EL (cell line): ENCODE measurements at places on chromosomes 6 and 20.

DNA sequence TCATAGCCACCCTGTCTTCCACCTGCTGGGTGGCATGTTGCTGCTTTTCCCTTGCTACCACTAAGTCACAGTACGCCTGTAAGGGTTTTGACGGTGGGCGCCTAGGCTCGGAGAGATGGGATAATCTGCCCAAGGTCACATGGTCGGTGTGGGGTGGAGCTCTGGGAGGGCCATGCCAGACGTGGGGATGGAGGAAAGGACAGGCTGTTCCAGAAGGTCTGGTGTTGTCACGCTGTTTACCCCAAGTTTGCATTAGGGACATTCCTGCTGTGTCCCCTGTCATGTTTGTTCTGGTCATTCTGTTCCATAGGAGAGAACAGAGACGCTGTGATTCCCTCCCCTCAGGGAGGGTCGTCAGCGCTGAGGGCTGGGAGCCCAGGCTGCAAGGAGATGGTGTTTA lies 16.1 kb downstream of the IP6K3 start:
- no peak for DNase-seq

DNA sequence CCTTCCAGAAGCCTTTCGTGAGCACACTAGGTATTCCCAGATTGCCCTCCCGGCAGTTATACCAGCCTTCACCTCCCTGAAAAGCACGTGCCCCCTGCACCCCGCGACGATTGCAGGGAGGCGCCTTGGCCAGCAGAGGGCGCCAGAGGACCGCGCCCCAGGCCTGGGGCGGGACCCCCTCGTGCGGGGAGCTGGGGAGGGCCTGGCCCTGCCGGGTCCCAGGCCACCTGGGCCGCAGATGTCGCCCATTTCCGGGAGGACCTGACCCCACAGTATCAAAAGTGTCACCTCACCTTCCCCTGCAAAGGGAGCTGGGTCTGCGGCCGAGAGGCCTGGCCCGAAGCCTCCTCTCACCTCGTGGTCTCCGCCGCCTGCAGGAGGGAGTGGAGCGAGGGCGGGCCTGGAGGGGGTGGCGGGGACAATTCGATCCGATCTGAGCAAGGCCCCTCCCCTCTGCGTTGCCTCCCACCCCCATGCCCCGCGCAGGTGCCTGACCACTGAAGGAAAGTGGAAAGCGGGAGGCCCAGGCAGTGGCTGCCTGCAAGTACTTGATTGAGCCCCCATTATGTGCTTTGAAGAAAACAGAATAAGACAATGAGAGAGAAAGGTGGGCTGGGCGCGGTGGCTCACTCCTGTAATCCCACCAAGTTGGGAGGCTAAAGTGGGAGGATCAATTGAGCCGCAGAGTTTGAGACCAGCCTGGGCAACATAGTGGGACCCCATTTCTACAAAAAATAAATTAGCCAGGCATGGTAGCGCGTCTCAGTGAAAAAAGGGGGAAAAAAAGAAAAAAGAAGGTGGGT lies 3.5 kb upstream of the SNAI1 start:
- DNase-seq: peak; percentile 44

DNA sequence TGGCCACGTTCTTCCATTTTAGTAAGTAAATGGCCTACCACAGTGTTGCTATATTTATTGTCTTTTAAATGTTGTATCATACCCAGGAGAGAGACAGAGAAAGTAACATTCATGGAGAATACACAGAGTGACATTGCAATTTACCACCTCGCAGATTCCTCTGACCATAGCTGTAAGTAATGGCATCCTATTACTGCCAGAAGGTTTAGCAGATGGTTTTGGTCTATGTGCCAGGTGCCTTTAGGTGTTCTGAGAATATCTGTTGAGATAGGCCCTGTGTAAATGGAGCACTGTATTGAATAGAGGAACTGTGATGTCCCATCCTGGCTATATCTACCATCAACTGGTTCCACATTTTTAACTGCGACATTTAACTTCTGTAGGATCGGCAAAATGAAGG lies 559.6 kb downstream of the KIF16B start:
- DNase-seq: no peak

DNA sequence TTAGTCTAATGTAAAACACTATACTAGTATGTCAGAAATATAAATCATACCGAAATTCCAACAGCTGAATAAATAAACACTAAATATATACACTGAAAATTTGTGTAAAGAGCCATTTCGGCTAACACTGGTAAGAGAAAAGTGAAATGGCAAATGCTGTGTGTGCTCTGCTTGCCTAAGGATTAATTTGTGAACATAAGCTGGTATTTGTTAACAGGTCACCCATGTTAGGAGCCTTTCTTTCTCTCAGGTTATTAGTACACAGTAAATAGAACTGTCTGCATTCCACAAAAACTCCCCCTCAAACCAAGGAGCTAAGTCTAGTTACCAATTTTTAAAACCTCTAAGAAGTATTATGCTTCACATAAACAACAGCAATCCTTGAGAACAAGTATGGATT lies 27.0 kb downstream of the ELOVL5 start:
- no peak for DNase-seq

DNA sequence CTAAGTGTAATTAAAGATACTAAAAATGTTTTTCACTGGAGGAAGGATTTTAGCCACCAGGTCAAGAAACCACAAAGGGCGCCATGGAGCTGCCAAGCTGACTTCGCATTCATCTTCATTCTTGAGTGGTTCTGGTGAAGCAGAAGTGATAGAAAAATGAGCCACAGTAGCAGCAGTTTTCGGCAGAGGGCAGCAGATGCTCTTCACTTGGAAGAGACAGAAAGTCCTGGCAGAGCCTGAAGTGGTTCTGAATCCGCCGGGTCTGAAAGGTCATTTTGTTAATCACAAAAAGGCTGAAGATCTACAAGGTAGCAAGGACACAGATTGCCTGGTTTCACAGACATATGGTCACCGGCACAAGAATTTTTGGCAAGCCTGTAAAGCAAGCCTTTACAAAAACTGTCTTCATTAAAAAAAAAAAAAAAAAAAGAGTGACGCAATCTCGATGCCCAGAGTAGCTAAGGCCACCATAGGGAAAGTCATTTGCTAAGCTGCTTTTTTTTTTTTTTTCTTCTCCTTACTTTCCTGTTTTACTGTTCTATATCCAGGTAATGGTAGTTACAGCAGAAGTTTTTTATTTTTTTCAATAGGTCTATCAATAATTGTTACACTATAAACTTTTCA lies 345.1 kb upstream of the AGPAT4 start:
- DNase-seq: peak; percentile 42

DNA sequence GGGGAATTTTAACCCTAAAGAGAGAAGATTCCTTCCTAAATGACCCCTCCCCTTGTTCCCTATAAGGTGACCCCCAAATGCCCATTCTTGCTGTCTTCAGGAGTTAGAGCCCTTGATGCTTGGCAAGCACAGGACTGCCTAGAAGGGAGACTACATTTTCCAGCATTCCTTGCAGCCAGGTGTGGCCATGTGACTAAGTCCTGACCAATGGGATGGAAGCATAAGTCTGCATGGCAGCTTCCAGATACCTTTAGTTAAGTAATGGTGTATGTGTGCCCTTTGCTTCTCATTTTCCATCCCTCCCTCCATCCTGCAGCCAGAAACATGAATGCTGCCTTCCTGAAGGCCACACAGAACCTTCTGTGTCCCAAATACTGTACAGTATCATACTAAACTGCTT lies 5.5 kb downstream of the BFSP1 start:
- peak; percentile 25 for DNase-seq

DNA sequence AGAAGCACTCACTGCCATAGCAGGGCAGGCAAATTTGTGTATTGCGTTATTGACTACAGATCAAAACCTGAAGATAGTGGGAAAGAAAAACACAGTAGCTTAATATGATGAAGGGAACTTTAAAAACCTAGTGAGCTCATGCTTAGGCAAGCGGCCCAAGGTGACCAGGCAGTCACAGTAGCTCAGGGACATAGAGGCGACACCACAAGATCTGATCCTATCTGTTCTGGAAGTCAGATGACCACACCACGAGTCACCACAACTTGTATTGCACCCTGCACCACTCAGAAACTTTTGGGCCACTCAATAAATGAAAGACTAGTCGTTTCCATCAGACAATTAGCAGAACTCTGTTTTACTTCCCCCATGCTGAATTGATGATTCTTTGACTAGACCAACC lies 4.9 kb downstream of the CLIC5 start:
- no peak for DNase-seq

DNA sequence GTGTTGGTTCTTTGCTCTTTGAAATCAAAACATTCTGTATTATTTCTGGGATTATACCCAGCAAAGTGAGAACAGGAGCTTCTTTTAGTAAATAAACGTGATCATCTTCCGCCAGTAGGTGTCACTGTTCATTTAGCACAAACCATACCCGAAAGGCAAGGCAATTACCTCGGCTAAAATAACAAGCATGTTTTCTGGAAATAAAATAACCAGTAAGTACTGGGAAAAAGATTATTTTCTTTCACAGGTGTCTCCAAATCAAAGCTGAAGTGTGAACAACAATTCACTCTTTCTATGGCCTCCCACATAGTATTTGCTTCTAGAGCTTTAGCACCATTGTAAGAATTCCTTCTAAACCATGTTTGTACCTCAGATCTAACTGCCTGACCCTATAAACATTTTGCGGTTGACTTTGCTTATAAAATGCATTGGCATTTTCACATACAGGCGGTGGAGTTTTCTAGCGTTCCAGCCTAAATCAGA lies 144.6 kb upstream of the AGPAT4 start:
- peak; percentile 71 for DNase-seq

GRCh38 chr20:37898233-37899104 lies 4.5 kb upstream of the VSTM2L start:
- DNase-seq: no peak

DNA sequence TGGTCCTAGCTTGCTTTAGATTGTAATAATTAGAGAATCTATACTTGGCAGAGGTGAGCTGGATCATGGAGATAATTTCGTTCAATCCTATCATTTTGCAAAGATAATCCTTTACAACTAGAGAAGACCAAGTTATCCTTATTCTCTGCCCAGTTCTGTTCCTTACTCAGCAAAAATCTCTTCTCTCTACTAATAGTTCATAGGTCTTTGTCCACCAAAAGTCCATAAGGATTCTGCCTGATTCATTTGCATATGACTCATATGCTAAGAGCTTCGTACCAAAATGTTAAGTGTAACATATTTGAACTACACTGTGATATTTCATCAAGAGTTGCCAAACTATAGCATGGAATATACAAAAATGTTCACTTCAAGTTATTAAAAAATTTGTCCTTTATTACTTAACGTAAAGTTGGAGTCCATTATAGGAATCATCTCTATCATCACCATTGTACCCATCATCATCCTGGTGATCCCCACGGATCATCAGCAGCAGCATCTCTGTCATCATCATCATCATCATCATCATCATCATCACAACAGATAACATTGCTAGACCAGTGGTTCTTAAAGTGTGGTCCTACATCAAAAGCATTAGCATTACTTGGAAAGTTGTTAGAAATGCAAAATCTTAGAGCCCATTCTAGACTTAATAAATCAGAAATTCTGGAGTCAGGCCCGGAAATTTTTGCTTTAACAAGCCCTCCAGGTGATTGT lies 463.0 kb downstream of the DHX35 start:
- no peak for DNase-seq

DNA sequence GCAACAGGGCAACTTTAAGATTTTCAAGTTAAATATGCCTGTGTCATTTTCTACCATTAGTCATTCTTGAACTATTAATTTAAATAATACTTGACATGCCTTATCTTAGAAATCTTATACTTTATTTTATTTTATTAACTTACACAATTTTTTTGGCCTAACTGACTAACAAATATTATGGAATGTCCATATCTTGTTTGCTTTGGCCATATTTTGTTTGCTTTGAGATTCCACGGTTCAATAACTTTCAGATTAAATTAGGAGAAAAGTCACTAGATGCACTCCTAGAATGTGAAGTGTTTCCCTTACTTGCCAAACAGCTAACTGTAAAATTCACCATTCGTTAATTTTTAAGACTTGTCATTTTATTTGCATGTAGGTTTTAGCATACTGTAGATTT lies 684.0 kb upstream of the MANEA start:
- no peak for DNase-seq

DNA sequence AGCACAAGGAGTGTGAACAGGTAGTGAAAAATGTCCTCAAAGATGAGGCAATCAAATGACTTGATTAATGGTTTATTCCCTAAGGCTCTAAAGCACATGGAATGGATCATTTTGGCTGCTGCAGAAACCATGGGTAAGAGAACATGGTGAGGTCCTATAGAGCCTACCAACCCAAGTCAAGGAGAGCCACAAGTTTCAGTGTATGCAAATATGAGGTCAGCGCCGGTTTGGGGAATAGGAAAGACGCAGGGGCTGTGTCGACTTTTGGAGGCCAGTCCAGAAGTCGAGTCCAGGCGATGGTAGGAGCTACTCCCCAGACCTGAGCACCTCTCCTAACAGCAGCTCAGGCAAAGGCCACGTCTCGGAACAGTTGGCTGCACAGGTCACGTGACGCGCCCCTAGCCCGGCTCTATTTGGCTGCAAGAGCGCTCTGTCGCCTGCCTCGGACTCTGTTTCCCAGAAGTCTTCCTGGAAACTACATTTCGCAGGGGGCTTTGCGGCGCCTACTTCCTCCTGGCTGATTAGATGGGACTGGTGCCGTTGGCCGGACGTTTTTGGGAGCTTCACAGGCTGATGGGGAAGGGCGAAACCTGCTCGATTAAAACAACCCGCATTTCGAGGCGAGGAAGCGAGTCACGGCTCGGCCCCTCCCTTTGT lies 74.4 kb upstream of the CHD6 start:
- peak; percentile 59 for DNase-seq

DNA sequence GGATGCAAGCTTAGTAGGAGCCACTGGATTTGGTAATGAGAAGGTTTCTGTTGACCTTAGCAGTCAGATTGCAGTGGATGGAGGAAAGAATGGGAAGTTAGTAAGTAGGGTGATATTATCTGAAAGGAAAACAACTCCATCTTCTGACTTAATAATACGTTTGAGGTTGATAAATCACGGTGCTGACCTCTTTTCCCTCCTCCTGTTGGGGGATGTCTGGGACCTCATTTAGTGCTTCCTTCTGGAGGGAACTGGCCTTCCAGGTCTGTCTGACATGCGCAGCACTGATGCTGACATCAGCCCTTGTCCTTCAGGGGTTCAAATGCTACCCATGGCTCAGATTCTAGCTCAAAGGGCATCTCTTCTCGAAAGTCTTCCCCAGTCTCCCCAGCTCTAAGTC lies 48.2 kb upstream of the AKAP12 start:
- no peak for DNase-seq

GRCh38 chr20:51365670-51366069 lies 176.8 kb downstream of the NFATC2 start:
- DNase-seq: peak; percentile 97

GRCh38 chr6:133896344-133896721 lies 7.4 kb downstream of the TCF21 start:
- DNase-seq: no peak

- no peak for DNase-seq
Measured at GRCh38 chr6:4922488-4923037, 81.3 kb downstream of the RPP40 start.

DNA sequence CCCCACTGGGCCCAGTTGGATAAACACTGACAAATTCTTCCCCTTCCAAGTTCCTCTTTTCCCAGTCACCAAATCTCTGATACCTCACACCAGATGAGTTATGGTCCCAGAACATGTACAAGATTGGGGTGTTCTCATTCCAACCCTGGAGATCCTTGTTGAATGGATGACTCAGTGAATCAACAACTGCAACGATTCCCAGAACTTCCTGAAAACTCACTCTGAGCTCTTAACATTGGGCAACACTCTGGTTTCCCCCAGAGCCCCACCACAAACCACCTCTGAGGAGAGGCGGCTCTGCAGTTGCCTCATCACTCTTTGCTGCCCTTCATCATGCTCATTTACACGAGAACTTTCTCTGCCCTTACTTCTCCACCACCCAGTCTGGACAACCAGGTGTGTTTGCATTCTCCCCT lies 115.2 kb downstream of the MRPL14 start:
- DNase-seq: peak; percentile 98
